ENCODE measurements at places on chromosomes 16 and 17.

GRCh38 chr17:5798094-5798493 is 213.8 kb upstream of the NLRP1 start:
- no peak for DNase-seq

DNA sequence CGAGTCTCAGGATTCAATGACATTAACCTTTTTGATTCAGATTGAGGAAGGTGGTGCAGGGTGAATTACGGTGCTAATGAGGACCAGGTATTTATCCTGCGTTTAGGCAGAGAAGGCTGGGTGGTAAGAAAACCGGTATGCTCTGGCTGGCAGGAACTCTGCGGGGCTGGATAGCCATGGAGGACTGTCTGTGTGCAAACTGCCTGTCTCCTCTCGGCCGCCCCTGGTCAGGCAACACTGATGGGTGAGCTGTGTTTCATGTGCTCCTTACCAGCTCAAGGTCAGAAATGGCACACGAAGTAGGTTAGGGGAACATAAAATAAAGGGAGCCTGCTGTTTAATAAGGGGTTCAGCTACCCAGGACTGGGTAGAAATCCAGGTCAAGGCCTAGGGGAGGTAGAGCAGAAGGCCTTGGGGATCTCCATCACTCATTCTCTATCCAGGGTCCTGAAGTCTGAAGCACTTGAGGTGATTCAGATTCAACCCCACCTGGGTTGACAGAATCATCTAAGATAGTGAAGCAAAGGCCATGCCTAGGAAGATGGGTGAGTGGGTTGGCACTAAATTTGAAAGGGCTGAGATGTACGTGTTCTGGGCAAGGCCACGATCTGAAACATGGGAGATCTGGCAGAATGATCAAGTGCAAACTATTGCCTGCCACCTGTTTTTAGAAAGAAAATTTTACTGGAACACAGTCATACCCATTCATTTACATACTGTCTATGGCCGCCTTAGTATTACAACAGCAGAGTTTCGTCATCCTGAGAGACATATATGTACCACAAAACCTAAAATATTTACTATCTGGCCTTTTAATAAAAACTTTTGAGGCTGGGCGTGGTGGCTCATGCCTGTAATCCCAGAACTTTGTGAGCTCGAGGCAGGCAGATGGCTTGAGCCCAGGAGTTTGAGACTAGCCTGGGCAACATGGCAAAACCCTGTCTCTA is 292.5 kb downstream of the XYLT1 start:
- DNase-seq, result no peak

- no peak for DNase-seq
Observed at GRCh38 chr17:54408731-54409130, 491.9 kb upstream of the TOM1L1 start.

DNA sequence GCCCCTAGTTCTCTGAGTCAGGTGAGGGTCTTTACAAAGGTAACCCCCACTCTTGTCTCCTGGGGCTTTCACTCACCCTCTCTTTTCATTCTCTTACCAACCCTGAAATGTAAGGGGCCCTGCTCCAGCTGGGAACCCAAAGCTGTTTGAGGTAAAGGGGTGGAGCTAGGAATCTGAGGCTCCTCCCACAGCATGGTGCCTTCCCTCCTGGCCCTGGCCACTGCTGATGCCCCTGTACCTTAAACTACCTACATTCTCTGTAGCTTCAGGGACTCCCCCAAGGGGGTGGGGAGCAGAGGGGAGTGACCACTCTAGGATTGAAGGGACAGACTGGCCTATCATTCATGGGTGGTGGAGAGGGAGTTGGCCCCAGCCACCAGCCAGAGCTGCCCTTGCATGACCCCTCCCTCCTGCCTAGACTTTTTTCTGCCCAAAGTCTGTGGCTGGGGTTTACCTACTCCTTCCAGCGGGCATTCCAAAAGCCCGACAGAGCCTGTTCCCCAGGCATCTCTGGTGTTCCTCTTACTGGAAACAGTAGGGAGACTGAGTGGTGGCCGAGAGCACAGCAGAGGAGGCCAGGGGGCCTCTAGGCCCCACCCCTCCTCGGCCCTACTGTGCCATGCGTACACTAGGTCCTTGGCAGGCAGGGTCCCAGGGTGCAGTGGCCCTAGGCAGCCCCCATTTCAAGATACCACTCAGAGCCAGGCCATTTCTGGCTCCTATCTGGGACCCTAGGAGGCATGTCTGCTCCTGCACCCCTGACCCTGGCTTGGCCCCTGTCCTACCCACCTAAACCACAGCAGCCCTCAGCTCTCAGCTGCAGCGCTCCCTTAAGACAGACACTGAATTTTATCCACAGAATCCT is 9.5 kb downstream of the DOK4 start:
- no peak for DNase-seq

- DNase-seq, result no peak
Observed at GRCh38 chr16:51268237-51268636, 117.2 kb upstream of the SALL1 start.

GRCh38 chr16:84643180-84643583 is 5.1 kb upstream of the KLHL36 start:
- no peak for DNase-seq

- no peak for DNase-seq
Observed at GRCh38 chr16:67654403-67654911, 5.6 kb downstream of the ACD start.

DNA sequence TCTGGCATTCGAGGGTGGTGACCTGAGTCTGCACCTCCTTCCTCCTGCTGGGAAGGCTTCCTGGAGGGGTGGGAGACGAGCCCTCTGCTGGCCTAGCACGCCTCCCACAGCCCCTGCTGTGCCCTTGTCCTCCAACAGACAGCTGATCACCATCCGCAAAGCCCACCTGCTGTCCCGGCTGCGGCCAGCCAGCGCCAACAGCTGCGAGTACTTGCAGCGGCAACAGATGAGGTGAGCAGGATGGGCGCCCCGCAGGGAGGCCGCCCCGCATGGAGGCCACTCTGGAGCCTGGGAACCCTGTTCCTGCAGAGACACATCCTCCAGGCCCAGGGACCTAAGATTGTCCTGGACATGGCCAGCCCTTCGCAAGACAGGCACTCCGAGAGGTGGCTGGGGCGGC is 21.6 kb downstream of the UBALD1 start:
- DNase-seq, result no peak

- DNase-seq, result no peak
Observed at GRCh38 chr16:68113765-68114240, 28.6 kb downstream of the NFATC3 start.

- no peak for DNase-seq
Observed at GRCh38 chr17:14444915-14445314, 144.0 kb downstream of the HS3ST3B1 start.

DNA sequence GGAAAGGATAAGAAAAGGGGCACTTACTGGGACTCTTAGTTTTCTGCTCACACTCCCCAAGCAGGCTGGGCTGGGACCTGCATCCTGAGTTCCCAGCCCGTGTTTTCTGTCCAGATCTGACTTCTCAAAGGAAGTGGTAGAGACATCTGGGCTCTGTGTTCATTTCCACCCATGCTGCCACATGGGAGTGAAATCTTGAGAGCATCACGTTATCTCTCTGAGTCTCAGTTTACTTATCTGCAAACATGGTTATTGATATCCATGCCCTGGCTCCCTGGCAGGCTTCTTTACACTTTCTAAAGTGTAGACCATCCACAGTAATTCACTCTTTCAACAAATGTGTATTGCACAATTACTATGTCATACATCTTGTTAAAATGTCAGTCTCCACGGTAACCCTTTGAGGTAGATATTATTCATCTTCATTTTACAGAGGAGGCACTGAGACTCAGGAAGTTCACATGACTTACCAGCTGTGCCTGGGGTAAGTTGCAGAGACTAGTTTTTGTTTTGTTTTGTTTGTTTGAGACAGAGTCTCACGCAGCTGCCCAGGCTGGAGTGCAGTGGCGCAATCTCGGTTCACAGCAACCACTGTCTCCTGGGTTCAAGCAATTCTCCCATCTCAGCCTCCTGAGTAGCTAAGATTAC is 3.4 kb downstream of the ZNF688 start:
- DNase-seq, result no peak

DNA sequence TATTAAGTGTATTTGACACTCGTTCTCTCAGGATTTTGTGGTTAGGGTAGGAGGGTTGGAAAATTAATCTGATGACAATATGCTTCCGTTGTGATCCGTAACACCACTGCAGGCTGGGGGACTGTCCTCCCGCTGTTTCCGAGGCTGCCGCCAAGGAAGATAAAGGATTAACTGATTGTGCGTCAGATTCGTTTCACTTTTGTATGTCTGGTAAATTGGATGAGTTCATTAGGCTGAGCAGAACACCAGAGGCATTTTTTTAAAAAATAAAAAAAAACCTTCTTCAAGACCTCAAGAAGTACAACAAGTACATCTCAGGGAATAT is 486.7 kb upstream of the SALL1 start:
- DNase-seq, result no peak

Data from renal pelvis (tissue), 12 donors.